ENCODE measurements at places on chromosomes 4 and X.

- no peak for DNase-seq
These were observed 181.5 kb downstream of the GC start for GRCh38 chr4:71602289-71602900.

- no peak for DNase-seq
These were observed 83.9 kb upstream of the PACRGL start for GRCh38 chr4:20616313-20616712.

DNA sequence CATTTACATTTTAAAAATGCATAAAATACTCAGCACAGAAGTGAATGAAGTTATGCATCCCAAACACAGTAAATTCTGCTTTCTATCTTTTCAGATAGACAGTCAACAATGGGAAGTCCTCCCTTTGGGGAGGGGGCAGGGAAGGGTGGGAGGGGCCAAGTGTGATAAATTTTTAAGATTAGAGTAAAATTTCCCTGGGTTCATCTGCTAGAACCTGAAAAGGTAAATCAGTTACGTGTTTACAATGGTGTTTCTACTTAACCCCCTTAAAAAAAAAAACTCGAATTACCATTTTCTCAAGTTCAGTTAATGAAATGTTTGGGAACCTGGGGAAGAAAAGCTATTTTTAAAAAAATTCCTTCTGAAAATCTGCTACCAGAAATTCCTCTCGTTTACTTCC, 9.1 kb downstream of the PITX2 start:
- no peak for DNase-seq

GRCh38 chr4:109078724-109079123, 223.7 kb downstream of the COL25A1 start:
- DNase-seq = no peak

- no peak for DNase-seq
These were observed 26.7 kb upstream of the GTPBP6 start for GRCh38 chrX:345020-345925.

GRCh38 chrX:153864561-153865320, 21.2 kb downstream of the L1CAM start:
- no peak for DNase-seq

DNA sequence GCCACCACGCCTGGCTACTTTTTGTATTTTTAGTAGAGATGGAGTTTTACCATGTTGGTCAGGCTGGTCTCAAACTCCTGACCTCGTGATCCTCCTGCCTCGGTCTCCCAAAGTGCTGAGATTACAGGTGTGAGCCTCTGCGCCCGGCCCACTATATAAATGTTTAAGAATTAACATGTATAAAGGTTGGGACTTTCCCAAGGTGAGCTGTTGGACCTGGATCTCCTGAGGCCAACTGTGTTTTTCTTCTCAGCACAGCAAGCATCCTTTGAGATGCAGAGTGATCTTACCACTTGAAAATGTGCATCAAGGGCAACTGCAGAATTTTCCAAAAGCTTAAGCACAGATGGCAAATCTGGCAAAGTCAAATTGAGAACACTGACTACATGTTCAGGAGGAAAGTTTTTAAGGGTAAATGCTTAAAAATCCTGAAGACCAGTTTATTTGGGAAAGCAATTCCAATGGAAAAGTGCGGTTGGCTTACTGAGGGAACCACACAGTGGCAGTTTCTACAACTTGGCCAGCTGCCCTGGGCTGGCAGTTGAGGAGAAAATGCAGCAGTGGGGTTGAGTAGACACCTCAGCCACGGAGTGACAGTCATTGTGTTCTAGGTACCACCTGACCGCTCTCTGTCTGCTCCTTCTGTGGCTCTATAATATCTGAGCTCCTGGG, 168.9 kb downstream of the CBR4 start:
- no peak for DNase-seq

DNA sequence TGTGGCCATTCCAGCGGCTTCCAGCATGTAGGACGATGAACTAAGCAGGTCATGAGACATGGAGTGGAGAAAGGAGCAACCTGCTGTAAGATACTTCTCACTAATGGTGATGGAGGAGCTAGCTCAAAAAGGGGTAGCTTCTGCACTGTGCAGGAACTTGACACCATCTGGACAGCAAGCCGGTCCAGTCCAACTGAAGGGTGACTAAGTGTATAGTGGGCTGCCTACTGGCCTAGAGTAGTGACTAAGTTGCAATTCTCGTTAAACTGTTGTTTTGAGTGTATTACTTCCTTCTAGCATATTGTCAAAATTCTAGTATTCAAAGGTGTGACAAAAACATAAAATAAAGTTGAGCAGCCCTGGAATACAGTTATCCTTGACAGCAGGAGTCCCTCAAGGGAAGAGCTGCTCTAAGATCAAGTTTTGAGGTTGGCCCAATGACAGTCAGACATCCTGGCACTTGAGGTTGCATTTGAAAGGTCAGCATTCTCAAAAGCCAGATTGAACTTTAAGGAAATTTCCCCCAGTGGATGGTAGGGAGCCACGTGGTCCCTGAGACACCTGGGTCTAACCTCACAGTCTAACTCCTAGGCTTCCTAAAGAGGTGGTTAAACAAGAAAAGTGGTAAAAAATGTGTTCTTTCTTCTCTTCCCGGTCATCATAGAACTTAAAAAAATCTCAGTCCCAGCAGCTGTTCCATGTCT, 8.0 kb downstream of the CETN2 start:
- DNase-seq = no peak

- DNase-seq = no peak
These were observed 33.7 kb upstream of the TXK start for GRCh38 chr4:48167538-48168263.

DNA sequence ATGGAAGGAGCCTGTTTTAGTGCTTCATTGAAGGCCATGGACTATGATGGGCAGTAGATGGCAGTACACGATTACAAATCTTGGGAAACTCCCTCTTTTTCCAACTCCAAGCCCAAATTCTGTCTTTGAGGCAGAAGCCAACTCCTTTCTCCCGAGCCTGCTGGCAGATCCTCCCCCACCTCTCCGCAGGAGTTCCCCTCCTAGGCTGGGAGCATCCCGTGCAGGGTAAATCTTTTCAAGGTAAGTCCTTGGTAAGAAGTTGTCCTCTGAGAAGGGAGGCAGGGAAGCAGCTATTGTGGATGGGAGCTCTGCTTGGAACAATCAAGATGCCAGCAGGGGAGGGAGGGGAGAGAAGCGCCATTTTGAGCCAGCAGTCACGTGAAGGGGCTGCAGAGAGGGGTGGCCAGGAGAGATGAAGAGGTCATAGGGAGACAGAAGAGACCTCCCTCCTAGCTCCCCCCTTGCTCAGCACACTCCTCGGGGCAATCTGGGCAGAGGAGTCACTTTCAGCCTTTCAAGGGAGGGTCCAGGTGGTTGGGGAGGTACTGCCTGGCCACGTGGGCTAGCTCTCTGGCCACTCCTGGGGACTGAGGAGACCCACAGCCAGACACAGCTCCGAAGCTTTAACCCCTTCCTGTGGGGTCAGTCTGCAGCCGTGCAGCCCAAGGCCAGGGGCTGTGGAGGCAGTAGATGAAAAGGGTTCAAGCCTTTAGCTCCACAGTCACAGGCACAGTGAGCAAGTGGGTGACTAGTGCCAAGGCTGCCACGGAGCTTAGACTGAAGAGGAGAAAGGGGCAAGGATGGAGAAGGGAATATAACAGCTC, 9.6 kb downstream of the CC2D2A start:
- DNase-seq = no peak
